ELF-1 (cell line): ENCODE measurements at places on chromosomes 3 and 15.
A peak's percentile ranks its signal among the peaks of the same experiment; 100 is the strongest.

GRCh38 chr3:142586803-142587406 is 8.4 kb upstream of the ATR start:
- peak; percentile 68 for DNase-seq

DNA sequence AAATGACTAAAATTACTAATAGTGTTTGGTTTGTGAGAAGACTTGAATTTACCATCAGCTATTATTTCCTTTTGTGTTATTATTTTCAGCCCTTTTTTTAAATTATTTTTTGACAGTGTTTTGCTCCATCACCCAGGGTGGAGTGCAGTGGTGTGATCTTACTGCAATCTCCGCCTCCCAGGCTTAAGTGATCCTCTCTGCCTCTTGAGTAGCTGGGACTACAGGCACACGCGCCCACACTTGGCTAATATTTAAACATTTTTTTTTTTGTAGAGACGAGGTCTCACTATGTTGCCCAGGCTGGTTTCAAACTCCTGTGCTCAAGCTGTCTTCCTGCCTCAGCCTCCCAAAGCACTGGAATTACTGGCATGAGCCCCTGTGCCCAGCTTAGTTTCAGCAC is 31.7 kb upstream of the UTS2B start:
- DNase-seq: no peak

- DNase-seq: no peak
Measured at GRCh38 chr3:190983875-190984274, 121.4 kb upstream of the GMNC start.

DNA sequence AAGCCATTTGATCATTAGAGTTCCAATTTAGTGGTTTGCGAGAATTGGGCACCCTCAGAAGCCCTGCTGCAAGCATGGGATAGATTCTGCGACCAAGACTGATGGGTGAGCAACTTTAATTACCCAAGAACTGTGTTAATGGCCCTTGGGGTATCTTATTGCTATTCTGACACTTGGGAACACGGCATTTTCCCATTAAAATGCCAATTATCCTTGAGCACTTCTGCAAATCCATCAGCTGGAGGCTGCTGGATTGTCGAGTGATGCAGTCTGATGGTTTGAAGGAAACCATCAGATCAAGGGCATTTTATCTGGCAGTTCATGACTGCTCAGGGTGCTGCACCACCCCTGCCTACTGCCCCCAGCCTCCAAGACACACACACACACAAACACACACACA is 183.6 kb upstream of the PROK2 start:
- DNase-seq: no peak

GRCh38 chr3:23829242-23829934 is 23.6 kb downstream of the UBE2E1 start:
- DNase-seq: no peak

- no peak for DNase-seq
Measured at GRCh38 chr3:61933798-61934504, 372.6 kb downstream of the PTPRG start.

GRCh38 chr3:54262541-54262940 is 140.2 kb downstream of the CACNA2D3 start:
- no peak for DNase-seq

DNA sequence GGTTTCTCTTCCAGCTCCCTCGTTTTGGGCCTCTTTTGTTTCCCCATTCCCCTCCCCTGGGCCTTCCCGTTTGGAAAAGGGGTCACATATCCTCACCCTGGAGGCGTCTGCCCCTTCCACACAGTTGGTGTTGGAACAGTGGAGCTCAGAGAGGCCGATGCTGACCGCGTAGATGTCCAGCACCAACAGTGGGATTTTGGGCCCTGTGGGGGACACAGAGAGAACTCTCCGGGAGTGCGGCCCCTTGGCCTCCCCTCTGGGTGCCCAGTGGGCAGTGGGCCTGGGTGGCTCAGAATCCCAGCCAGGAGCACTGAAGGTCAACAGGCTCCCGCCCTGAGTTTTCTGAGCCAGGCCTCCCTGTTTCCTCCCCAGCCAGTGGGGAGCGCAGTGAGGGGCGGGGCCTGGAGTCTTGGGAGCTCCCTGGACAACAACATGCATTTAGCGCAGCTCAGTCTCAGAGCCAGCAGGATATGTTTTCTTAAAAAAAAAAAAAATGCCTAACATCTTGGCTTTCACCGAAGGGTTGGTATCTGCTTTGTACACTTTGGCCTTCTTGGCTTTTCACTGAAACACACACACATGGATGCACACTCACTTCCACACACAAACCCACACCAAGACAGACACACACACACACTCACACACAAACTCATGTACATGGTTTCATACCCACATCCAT is 670 bp upstream of the ISLR start:
- peak; percentile 37 for DNase-seq

DNA sequence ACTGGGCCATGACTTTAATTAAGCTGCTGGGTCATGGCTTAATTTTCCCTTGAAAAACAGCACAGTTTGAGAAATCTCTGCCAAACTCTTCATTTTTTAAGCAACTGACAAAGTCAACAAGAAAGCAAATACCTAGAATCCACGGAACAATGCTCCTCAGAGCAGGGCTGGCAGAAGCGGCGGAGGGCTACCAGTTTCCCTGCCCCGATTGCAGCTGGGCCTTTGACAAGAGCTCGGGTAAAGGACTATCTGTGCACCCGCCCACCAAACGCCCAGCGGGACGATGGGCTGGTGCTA is 1.2 kb downstream of the GOLIM4 start:
- DNase-seq: no peak
